ENCODE measurements at places on chromosomes 7 and 10. TPM values are rescaled to one million over a fixed set of nuclear protein-coding genes. Genes with fewer than 3 reads are reported as not detected.

The UCN3 gene
- not detected for polyA plus RNA-seq

The SLC18A3 gene
- not detected for polyA plus RNA-seq

The PTF1A gene
- not detected for polyA plus RNA-seq

The SPDYE9 gene
- not detected for polyA plus RNA-seq

The TMEM176A gene
- polyA plus RNA-seq = 126 TPM

The KIF11 gene
- polyA plus RNA-seq = 10.1 TPM

The H2BK1 gene
- not detected for polyA plus RNA-seq

The WASHC2A gene
- polyA plus RNA-seq = 19.8 TPM

The CRPPA gene
- polyA plus RNA-seq = 0.48 TPM

The NPY4R2 gene
- 1.2 TPM for polyA plus RNA-seq

The UCMA gene
- not detected for polyA plus RNA-seq

The SLC26A5 gene
- not detected for polyA plus RNA-seq

The C7orf33 gene
- polyA plus RNA-seq = not detected

The NODAL gene
- polyA plus RNA-seq = not detected

The TMEM229A gene
- not detected for polyA plus RNA-seq

The NYAP1 gene
- polyA plus RNA-seq = not detected

The CFAP46 gene
- polyA plus RNA-seq = not detected

The OR6V1 gene
- not detected for polyA plus RNA-seq

The KCNH2 gene
- 0.46 TPM for polyA plus RNA-seq

The ABCC2 gene
- polyA plus RNA-seq = not detected

The CACNB2 gene
- polyA plus RNA-seq = 2.4 TPM

The CDH23 gene
- polyA plus RNA-seq = 1.5 TPM

The EVX1 gene
- polyA plus RNA-seq = 1.4 TPM

The DRGX gene
- polyA plus RNA-seq = 0.23 TPM

The CWF19L1 gene
- 23.4 TPM for polyA plus RNA-seq

The DIP2C gene
- polyA plus RNA-seq = 5.5 TPM

The NUDT1 gene
- polyA plus RNA-seq = 30.0 TPM

The LDB3 gene
- 1.9 TPM for polyA plus RNA-seq

The SEPTIN7 gene
- polyA plus RNA-seq = 112 TPM

The MYL10 gene
- not detected for polyA plus RNA-seq

The CEP55 gene
- polyA plus RNA-seq = 1.8 TPM

The ADRA2A gene
- 3.9 TPM for polyA plus RNA-seq

The FEZF1 gene
- not detected for polyA plus RNA-seq

Measured in sigmoid colon (tissue), 7 donors.